Neural crest cell (in vitro differentiated cells): ENCODE measurements at places on chromosomes 5 and 9. TPM values are rescaled to one million over a fixed set of nuclear protein-coding genes. Genes with fewer than 3 reads are reported as not detected.

DNA sequence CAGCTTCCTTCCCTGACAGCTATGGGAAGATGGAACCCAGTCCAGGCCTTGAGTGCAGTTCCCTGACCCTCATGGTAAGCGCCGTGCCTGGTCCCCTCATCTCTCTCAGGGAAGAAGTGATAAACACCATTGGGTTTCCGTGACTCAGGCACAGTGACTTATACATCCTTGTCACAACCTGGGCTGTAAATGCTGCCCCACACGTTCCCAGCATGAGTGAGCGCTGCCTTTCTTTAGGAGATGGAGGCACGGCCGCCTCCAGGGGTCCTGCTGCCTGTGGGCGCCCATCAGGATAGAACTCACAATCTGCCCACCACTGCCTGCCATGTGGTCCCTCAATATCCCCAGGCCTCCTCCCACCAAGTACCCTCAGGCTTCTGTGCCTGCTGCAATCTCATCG lies 8.3 kb upstream of the NKD2 start:
- peak overlapping the region; percentile 41 for H3K4me3 ChIP-seq
- peaks cover 25% of the 10 kb centered on the region for H3K4me1 ChIP-seq
- H3K27ac ChIP-seq: no peak overlapping the region
- H3K27me3 ChIP-seq: peaks cover under 1% of the 10 kb centered on the region
- no peaks in the 10 kb centered on the region for H3K36me3 ChIP-seq
- no peak for DNase-seq

DNA sequence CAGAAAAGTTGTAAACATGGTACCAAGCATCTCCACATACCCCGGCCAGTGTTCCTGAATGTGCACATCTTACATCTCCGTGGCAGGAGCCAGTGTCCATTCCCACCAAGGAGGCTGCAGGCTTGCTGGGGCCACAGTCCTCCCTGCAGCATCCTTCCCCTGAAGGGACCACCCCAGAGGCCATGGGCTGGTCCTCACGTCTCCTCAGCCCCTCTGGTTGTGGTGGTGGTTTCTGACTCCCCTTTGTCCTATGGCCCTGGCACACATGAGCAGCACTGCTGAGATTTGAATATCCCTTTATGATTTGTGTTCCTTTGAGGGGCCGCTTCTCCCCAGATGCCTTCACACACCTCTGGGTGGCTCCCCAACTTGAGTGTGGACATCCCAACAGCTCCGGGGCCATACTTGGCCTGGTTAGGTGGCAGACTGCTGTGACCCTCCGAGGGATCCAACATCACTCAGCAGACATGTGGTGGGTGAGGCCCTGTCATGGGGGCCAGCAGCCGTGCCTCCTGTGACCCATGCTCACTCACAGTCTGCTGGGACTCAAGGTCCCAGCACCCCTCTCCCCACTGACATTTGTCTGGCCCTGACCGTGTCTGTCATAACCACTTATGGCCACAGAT lies 14.3 kb downstream of the PHF2 start:
- H3K4me1 ChIP-seq: peaks cover 40% of the 10 kb centered on the region
- no peak for DNase-seq
- no peaks in the 10 kb centered on the region for H3K27me3 ChIP-seq
- no peaks in the 10 kb centered on the region for H3K36me3 ChIP-seq

DNA sequence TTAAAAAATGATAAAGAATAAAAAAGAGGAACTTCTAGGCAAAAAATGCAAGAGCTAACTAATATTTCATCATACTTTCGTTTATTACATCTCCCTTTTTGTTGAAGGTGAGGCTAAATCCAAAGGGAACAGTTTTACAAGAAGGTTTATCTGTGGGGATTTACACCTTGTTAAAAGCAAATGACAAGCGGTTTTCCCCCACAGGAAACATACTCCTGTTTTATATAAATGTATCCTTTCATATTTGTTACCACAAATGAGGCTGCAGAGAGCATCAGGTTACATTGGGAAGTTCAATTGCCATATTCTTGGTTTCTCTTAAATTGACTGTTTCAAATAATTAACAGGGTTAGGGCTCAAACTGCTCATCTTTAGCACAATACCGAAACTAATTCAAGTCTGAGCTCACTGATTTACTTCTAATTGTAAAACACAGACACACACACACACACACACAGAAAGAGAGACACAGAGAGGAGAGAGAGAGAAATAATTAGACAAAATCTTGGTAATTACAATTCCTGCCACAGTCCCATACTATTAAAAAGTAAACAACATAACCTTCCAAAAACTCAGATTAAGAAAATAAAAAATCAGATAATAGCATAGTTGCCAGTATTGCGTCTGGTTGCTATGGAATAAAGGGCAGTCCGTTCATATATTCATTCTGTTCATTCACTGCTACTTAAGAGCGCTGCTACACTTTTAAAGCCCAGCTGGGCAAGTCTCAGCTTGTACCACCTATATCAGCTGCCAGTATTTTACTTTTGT lies 17.1 kb downstream of the RFX3 start:
- no peaks in the 10 kb centered on the region for H3K27me3 ChIP-seq
- H3K4me3 ChIP-seq: peak overlapping the region; percentile 14
- DNase-seq: no peak
- H3K36me3 ChIP-seq: peaks cover 9% of the 10 kb centered on the region
- H3K4me1 ChIP-seq: peaks cover 44% of the 10 kb centered on the region

GRCh38 chr5:155089643-155090042 lies 76.1 kb downstream of the KIF4B start:
- H3K4me3 ChIP-seq: no peak overlapping the region
- H3K27me3 ChIP-seq: peaks cover 7% of the 10 kb centered on the region
- DNase-seq: no peak
- H3K36me3 ChIP-seq: no peaks in the 10 kb centered on the region
- no peak overlapping the region for H3K27ac ChIP-seq

GRCh38 chr5:6723122-6723815 lies 10.0 kb downstream of the TENT4A start:
- no peaks in the 10 kb centered on the region for H3K27me3 ChIP-seq
- no peaks in the 10 kb centered on the region for H3K36me3 ChIP-seq

DNA sequence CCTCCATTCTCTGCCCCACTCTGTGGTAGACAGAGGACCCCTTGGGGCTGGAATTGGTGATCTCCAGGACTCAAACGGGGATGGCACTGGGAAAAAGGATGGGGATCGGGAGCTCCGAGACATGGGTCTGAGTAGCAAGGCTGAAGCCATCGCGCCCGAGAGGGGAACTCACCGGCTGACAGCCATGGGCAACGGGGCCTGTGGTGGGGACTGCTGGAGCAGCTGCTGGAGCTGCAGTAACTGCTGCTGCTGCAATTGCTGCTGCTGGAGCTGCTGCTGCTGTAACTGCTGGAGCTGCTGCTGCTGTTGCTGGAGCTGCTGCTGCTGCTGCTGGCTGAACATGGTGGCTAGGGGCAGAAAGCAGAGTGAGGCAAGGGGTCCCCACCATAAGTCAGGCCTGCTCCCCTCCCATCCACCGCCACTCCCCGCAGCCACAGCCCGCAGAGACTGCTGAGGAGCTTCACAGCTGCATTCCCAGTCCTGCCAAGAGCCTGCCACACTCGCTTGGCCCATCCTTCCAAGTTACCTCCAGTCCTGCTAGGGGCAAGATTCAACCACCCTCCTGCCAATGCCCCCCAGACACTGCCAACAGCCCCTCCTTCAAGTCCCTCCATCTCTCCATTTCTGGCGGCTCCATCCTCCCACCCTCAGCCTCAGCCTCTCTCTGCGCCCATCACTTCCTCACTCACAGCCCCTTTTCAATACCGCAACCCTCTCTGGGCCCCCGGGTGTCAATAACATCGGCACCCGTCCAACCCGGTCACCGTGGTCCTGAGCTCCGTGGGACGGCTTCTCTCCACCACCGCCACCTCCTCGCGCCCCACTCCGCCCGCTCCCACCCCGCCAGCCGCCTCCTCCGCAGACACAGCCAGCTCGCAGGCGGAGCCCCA lies 611 bp downstream of the CIZ1 start:
- no peaks in the 10 kb centered on the region for H3K27me3 ChIP-seq
- H3K4me1 ChIP-seq: peaks cover 22% of the 10 kb centered on the region
- H3K4me3 ChIP-seq: peak overlapping the region; percentile 97
- DNase-seq: no peak
- H3K27ac ChIP-seq: peak overlapping the region; percentile 99

- no peaks in the 10 kb centered on the region for H3K36me3 ChIP-seq
- no peak overlapping the region for H3K4me3 ChIP-seq
- H3K4me1 ChIP-seq: peaks cover 4% of the 10 kb centered on the region
- H3K27ac ChIP-seq: no peak overlapping the region
- DNase-seq: no peak
Observed at GRCh38 chr5:17343675-17344074, 126.2 kb downstream of the BASP1 start.

- no peaks in the 10 kb centered on the region for H3K36me3 ChIP-seq
- no peak overlapping the region for H3K27ac ChIP-seq
- H3K27me3 ChIP-seq: no peaks in the 10 kb centered on the region
- H3K4me1 ChIP-seq: peaks cover 6% of the 10 kb centered on the region
- no peak overlapping the region for H3K4me3 ChIP-seq
Observed at GRCh38 chr5:5264727-5265126, 124.6 kb downstream of the ADAMTS16 start.

DNA sequence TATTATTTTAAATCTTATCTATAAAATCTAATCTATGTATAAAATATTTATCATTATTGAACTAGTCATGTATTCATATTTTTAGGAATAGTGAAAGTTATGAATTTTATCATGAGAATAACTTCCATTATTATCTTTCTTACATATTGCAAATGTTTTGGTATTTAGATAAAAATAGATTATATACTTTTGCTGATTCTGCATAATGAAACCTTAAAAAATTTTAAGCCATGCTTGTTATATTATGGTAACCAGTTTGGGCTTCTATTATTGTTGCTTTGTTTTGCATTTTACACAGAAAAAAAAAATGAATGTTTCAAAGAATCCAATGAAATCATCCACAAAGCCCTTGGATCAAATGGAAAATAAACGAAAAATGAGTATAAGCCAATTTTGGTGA lies 772.5 kb downstream of the NR2F1-AS1 start:
- no peaks in the 10 kb centered on the region for H3K27me3 ChIP-seq
- H3K36me3 ChIP-seq: no peaks in the 10 kb centered on the region
- no peak overlapping the region for H3K4me3 ChIP-seq
- no peak overlapping the region for H3K27ac ChIP-seq

Gene GLRA1
- total RNA-seq: 0.21 and 0.23 TPM in 2 replicates
